ENCODE measurements at places on chromosomes 13 and 19.

GRCh38 chr13:28548872-28549271, 53.9 kb upstream of the FLT1 start:
- DNase-seq = no peak

- DNase-seq = no peak
These were observed 1149.1 kb upstream of the PRR20A start for GRCh38 chr13:55991666-55992065.

GRCh38 chr19:55063492-55063843, 520 bp upstream of the RDH13 start:
- DNase-seq = no peak

- DNase-seq = no peak
These were observed 148.9 kb downstream of the URI1 start for GRCh38 chr19:30090963-30091362.

DNA sequence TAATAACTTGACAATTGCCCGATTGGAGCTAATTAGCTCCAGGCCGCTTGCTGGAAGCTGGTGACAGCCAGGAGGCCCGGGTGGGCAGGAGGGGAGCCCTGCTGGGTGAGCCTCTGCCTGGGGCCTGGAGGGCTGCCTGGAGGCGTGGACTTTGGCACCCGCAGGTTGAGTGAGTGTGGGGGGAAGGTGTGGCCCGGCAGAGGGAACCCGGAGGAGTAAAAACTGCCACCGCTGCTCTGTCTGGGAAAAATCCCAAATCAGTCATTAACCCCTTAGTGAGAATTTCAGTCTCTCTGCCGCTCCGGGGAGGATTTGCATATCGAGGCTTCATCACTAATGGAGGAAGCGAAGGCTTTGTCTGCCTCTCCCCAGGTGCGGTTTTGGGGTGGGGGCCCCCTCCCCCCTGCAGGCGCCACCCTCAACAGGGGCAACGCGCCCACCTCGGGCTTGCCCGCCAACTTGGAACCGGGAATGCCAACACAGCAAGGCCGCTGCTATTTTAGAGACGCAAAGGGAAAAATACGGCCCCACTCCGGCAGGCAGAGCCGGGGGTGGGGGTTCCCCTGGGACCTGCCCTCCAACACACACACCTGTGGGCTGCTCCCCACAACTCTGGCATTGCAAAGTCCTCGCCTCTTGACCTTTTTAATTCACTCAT, 6.2 kb downstream of the EFNA2 start:
- no peak for DNase-seq

GRCh38 chr13:44797685-44798084, 191.6 kb downstream of the NUFIP1 start:
- peak; percentile 37 for DNase-seq

DNA sequence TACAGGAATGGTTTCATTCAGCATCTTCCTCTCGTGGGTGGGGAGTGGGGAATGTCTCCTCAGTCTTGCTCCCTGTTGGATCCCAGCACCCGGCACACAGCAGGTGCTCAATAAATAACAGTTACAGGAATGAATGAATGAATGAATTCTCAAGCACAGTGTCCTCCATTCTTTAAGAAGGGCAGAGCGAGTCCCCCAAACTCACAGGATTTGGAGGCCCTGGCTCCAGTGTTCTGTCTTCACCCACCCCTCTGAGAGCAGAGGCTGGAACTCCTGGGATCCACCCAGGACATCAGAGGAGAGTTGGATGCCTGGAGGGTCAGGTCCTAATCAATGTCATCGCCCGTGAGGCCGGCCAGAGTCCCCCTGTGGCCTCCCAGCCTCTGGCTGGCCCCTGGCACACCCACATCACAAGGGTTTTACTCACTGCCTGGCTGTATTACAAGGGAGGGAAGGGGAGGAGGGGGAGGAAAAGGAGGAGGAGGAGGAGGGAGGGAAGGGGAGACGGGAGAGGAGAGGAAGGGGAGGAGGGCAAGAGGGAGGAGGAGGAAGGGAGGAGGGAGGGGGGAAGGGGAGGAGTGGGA, 8.7 kb upstream of the CREB3L3 start:
- DNase-seq = peak; percentile 61

DNA sequence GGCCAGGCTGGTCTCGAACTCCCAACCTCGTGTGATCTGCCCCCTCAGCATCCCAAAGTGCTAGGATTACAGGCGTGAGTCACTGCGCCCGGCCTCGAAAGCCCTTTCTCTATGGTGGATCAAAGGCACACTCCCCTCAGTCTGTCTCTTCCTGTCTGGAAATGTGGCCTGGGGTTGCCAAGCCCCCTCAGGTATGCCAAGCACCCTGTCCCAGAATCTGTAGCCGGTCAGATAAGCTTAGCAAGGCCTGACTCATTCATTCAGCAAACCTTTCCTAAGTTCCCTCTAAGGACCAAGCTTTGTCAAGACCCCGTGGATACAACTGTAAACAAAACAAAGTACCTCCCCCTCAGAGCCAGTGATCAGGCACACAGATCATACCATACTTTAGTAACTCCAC, 14.1 kb downstream of the NUCB1 start:
- no peak for DNase-seq

GRCh38 chr13:110546926-110547325, 14.6 kb downstream of the RAB20 start:
- DNase-seq = peak; percentile 88

DNA sequence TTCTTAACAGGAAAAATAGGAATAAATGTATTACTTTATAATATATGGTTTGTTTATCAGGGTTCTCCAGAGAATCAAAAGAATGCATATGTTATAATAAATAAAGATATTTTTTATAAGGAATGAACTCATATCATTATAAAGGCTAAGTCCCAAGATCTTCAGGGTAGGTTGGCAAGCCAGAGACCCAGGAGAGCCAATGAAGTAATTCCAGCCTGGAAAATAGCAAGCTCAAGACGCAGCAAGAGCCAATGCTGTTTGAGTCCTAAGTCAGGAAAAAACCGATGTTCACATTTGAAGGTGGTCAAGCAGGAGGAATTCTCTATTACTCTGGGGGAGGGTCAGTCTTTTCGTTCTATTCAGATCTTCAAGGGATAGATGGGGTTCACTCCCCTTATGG, 490.0 kb downstream of the PCDH20 start:
- no peak for DNase-seq

DNA sequence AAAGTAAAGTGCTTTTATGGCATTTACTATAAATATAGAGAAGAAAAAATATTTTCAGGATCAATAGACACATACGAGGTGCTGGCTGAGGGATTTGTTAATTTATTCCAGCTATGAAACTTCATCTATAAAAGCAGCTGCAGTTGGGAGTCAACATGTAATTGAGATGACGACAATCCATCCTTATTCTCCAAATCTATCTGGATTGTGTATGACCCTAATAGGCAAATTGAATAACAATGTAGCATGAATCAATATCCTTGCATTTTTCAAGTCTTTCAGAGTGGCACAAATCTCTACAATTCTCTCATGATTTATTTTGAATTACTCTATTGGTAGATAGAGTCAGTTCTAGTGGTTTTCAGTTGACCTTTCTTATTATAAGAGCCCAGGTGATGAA, 1296.5 kb upstream of the SPRY2 start:
- DNase-seq = no peak

DNA sequence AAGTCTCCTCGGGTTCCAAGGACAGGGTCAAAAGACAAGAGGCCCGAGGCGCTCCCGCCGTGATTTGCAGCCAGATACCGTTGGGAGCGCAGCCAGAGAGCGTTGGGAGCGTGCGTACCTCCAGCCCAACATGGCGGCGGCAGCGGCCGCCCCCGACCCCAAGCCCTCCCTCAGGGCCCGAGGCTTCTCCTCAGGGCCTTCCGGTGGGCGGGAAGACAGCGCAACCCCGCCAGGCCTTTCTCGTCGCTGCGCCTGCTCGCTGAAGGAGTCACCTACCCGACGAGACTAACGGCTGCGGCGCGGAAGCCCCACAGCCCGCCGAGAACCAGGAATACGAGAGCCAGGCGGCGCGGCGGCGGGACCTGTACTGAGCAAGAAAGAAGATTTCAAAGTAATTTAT, 3.2 kb upstream of the ZNF850 start:
- DNase-seq = no peak

DNA sequence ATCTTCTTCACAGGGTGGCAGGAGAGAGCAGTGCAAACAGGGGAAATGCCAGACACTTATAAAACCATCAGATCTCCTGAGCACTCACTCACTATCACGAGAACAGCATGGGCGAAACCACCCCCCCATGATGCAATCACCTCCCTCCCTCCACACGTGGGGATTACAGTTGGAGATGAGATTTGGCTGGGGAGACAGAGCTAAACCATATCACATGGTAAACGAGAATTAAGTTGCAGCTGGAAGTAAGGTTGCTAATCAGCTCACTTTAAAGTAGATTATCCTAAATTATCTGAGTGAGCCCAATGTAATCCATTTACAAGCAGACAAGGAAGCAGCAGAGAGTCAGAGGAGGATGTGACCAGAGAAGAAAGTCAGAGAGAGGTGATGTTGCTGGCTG, 102.2 kb upstream of the IPO5 start:
- no peak for DNase-seq

DNA sequence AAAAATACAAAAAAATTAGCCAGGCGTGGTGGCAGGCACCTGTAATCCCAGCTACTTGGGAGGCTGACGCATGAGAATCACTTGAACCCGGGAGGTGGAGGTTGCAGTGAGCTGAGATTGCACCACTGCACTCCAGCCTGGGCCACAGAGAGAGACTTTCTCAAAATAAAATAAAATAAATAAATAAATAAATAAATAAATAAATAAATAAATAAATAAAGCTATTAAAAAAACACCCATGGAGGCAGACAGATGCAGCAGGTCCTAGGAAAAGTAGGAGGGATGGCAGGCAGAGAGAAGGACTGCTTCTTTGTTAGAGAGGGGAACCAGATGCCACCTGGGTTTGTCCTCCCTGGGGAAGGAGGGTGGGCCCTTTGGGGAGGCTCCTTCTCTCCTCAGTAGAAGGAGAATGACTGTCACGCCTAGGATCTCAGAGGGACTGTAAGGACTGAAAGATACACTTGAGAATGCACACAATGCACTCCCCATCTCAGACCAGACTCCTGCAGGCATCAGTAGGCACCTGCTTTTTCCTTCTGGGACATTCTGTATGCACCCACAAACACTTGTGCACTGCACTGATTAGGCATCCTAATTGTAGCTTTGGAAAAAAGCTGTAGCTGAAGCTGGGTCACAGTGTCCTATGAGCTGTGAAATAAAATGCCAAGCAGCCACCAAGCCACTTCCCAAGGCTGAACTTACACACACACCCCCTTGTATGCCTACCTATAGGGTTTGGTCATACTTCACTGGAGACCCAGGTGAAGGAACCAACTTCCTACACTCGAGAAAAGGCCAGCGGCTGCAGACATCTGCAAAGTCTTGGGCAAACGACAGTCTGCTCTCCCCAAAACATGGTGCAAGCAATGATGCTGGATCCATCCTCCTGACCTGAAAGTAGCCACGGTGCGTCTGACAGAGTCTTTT, 18.9 kb upstream of the SLC35E1 start:
- no peak for DNase-seq

DNA sequence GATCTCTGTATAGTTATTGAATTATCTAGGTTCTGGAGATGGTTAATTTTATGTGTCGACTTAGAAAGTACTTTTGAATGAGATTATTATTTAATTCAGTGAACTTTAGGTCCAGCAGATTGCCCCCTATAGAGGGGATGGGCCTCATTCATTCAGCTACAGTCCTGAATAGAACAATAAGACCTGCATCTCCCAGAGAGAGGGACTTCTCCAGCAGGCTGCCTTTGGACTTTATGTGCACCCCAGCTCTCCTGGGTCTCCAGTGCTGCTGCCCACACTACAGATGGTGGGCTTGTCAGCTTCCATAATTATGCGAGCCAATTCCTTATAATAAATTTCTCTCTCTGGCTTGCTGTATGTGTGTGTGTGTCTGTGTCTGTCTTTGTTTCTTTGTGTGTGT, 39.3 kb upstream of the KL start:
- no peak for DNase-seq

- DNase-seq = peak; percentile 34
These were observed 1.9 kb downstream of the KLF12 start for GRCh38 chr13:74132152-74132775.

DNA sequence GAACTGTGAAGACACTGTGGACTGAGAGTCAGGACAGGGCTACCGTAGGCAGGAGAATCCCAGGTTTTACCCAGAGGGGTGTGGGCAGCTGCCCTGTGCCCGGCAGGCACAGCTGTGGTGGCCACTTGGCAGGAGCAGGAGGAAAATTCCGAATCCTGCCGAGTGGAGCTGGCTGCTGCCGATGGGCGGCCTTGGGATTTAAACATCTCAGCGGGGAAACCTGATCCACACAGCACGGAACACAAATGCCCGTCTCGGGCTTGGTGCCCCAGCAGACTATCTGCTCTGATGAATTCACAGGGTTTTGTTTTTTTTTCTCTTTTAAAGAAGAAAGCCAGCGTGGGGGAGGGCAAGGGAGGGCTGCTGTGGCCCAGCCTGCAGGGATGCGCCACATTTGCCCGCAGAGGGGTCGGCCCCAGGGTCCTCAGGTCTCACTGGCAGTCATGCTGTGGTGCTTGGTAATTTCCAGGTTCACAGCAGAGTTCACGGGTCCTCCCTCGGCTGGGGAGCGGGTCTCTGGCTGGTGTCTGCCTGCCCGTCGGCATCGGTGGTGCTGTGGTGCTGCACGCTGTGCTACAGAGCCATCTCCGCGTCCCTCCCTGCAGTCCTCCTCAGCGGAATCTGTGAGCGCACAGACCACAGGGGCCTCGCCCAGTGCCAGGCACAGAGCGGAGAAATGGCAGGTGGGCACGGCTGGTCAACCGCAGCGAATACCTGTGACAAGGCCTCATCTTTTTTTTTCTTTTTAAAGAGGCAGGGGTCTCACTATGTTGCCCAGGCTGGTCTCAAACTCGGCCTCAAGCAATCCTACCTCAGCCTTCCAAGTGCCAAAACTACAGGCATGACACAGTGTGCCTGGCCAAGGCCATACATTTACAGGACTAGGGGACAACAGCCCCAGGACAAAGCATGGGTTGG, 28.1 kb downstream of the MPND start:
- DNase-seq = no peak

DNA sequence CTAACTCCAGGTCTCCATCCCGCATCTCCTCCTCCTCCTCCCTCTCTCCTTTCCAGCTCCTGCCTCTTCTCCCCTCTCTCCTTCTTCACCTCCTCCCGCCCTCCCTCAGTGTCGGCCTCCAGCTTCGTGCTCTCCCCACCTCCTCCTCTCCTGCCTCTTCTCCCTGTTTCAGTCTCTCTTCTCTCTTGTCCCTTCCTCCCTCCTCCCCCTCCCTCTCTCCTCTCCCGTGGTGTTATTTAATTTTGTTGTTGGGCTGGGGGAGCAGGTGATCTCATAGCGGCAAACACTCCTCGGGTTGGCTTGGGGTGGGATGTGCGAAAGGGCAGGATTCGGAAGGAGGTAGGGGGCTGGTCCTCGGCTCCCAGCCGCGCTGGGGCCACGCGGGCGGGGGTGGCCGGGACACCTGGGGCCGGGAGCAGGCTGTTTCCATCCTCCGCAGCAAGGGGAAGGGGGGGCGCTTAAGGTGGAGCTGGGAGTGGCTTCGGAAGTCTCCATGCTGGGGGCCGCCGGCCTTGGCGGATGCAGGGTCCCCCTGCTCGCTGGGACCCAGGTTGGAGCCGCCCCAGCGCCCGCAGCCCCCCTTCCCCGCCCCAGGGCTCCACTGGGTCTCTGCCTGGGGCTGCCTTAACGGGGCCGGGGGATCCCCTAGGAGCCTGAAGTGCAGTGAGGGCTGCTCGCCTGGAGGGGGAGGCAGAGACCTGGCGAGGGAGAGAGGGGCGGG, at the start of gene CA11:
CA11 (minus strand) TSS at position 187 of the 721 bp plus-strand sequence. CDS start 555 bp downstream, outside the sequence.
- peak; percentile 82 for DNase-seq

GRCh38 chr13:35964863-35965180, 166.4 kb downstream of the DCLK1 start:
- peak; percentile 15 for DNase-seq

Measured in kidney tubule cell (primary cell).